NCI-H2227 treated with DMSO at 0.1 percent for 48 hours (cell line): ENCODE measurements at places on chromosomes 11 and 22.

GRCh38 chr11:79493555-79494171 lies 52.8 kb upstream of the TENM4 start:
- DNase-seq, result peak; percentile 28

DNA sequence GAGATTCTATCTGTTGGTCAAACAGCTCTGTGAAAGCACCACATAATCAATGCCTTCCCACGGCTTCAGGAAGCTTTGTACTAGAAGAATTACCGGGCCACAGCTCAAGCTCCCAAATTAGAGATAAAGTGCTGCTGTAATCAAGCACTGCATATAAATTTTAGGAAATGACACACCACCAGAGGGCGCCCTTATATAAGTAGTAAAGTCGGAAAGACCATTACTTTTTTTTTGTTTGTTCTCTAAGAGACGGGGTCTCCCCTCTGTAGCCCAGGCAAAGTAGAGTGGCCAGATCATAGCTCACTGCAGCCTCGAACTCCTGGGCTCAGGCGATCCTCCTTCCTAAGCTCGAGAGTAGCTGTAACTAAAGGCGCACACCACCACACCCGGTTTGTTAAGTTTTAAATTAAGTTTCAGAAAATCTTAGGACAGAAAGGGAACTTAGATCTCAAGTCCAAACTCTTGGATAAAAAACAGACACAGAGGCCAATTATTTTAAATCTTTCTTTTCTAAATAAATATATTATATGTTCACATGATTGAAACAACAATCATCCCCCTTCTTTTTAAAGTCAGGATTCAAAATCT lies 32.6 kb downstream of the PRCP start:
- peak; percentile 72 for DNase-seq

DNA sequence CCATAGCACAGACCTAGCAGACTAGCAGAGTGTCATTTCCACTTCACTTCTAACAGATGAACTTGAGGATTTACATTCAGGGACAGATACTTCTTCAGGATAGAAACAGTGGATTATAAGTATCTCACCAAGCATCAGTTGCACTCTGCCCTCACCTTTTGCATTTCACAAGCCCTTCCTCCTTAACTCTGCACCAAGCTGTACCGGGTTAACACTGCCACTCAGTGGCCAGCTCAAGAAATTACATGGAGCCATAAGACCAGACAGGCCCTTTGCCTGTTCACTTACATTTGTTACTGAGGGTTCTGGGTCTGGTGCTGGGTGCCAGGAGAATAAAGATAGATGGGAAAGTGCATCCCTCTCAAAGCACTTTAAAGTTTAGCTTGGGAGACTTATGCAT lies 309.8 kb downstream of the SHANK2 start:
- no peak for DNase-seq

- DNase-seq, result peak; percentile 91
These were observed 39.1 kb upstream of the GRAMD4 start for GRCh38 chr22:46580940-46581537.

DNA sequence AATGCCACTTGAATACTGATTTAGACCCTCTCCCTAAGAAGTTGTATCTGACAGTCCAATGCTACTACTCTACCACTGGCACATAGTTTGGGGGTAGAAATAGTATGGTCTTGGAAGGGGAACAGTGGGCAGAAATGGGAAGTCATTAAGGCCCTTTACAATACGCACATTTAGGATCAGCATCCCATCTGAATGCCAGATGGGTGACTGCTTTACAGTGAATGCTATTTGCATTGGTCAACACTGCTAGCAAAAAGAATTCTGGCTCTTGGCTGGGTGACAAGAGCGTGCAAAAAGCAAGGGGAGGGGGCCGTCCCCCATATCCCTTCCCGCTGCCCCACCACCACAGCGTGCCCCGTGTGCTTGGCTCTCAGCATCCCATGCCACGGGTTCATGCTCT lies 104.7 kb upstream of the BID start:
- DNase-seq, result no peak

GRCh38 chr11:100013011-100013410 lies 674.1 kb upstream of the ARHGAP42 start:
- DNase-seq, result no peak

GRCh38 chr11:47345890-47346563 lies 6.5 kb downstream of the MYBPC3 start:
- no peak for DNase-seq

DNA sequence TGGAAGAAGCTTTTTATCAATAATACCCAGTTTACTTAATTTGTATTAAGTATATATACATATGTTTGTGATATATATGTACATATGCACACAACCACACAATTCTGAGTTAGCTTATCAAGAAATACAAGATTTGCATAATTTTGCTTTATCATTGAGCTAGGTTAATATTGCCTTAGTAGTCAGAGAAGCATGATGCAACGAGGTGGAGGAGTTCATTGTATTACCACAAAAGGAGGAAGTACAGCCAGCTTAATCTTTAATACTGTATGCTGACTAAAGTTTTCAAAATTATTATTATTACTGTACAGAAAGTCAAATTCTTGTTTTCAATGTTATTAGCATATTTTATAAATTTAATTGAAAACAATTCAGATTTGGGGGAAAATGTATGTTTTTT lies 278.4 kb upstream of the PDGFD start:
- no peak for DNase-seq

DNA sequence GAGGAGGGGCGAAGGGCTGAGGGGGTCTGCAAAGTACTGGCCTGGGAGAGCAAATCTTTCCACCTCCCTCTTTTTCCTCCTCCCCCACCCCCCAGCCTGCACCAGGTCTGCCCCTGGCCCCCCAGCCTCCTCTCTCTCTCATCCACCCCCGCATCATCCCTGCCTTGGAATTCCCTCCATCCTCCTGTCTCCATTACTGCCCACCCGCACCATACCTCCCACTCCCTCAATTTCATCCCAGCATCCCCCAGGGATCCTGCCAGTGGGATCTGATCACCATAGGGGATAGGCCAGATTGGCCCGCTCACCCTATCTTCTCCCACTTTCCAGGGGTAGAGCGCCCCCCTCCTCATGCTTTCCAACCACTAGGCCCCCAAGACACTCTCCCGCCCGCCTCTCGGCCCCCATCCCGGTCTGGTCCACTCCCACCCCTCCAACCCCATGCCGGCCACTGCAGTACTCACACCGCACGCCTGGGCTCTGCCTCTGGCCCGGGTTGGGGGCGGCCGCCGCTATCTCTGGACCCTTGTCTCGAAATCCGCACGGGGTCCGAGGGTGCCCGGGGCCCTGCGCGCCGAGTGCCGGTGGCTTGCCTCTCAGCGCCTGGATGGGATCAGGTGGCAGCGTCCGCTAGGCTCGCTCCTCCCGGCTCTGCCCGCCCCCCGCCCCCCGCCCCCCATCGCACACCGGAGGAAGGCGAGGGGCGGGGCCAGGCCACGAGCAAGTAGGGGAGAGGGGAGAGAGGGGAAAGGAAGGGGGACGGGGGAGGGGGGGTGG lies at the start of gene GAL3ST3:
GAL3ST3 (minus strand) TSS at position 615 of the 777 bp plus-strand sequence. CDS start 3,746 bp downstream, outside the sequence.
- peak; percentile 26 for DNase-seq

DNA sequence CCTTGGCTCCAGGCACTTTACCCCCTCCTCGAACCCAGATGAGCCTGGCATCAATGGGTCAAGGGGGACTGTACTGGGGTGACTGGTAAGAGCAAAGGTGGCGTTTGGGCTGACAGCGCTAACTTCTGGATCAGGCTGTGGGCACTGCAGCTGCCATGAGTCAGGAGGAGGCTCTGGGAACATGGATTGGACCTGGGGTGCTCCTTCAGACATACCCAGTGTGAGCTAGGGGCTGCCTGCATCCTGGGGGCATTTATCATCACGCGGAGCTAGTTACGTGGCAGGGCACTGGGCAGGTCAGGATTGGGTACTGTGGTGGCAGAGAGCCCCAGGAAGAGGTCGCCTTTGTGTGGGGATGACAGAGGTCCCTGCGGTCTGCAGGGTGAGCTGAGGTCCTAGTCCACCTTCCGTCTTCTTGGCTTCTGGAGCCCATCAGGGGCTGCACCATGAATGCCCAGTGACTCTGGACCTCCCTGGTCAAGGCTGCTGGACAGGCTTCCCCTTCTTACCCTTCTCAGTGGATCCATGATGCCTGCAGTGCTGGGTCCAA lies 13.1 kb downstream of the GRIK4 start:
- no peak for DNase-seq

GRCh38 chr11:19604679-19605375 lies 107.8 kb upstream of the NAV2 start:
- no peak for DNase-seq

GRCh38 chr11:6307876-6308275 lies 12.4 kb downstream of the CAVIN3 start:
- no peak for DNase-seq

GRCh38 chr11:16833026-16833425 lies 94.6 kb downstream of the C11orf58 start:
- DNase-seq, result no peak

GRCh38 chr22:23122992-23123803 lies 18.6 kb downstream of the RSPH14 start:
- DNase-seq, result no peak

GRCh38 chr22:40363059-40363458 lies 7.3 kb upstream of the SGSM3 start:
- no peak for DNase-seq

- no peak for DNase-seq
These were observed 37.3 kb downstream of the RRP8 start for GRCh38 chr11:6565988-6566703.

GRCh38 chr11:45431046-45432018 lies 145.2 kb upstream of the SYT13 start:
- no peak for DNase-seq
